GOT3 (cell line): ENCODE measurements at places on chromosomes 7 and 10.

GRCh38 chr7:79810916-79811315 is 323.7 kb upstream of the GNAI1 start:
- no peak for DNase-seq

GRCh38 chr7:49639808-49640207 is 133.6 kb upstream of the VWC2 start:
- no peak for DNase-seq

- no peak for DNase-seq
These were observed 67.4 kb upstream of the LRRC4 start for GRCh38 chr7:128098629-128099028.

GRCh38 chr10:45514291-45515270 is 140.6 kb downstream of the ALOX5 start:
- DNase-seq = no peak
